ENCODE measurements at places on chromosomes 1 and 21.

- no peak for DNase-seq
Measured at GRCh38 chr1:93051961-93052360, 27.1 kb upstream of the MTF2 start.

DNA sequence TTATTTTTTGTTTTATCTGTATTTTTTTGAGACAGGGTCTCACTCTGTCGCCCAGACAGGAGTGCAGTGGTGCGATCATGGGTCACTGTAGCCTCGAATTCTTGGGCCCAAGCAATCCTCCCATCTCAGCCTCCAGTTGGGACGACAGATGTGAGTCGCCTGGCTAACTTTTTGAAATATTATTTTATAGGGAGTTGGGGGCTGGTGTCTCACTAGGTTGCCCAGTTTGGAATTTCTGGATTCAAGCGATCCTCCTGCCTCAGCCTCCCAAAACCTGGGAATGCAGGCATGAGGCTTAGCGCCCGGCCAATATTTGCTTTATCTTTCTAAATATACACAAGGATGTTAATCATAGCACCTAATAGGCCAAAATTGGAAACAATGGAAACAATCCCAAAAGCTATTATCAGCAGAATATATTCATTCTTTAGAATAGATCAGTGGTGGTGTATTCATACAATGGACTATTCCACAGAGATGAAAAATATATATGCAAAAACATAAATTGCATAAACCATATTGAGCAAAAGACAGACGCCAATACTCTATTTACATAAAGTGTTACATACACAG lies 55.9 kb downstream of the DAP3 start:
- DNase-seq: no peak

DNA sequence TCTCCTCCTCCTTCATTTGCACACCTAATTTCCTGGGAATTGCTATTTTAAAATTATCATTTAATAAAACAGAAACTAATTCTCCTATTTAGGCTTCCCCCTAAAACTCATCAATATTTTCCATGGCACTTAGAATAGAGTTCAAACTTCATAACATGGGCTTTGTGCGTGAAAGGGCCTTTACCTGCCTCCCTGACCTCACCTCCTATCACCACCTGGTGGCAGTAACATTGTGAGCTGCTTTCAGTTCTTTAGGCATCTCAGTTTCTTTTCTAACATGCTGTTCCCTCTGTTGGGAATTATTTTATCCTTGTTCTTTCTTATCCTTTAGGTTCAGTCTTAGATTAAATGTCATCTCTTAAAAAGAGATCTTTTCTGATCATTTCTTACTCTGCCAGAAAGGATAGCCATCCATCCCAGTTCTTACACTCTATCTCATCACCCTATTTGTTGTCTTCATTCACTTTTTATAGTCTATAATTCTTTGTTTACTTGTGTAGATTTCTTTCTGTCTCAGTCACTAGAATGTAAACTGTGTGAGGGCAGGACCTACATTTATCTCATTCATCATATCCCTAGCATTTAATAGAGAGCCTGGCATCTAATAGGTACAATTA lies 133.8 kb upstream of the KIAA1614 start:
- DNase-seq: no peak

- DNase-seq: no peak
Measured at GRCh38 chr1:173276922-173277800, 70.0 kb upstream of the TNFSF4 start.

GRCh38 chr1:52141513-52142219 lies at the start of gene ZFYVE9:
ZFYVE9 (plus strand) TSS chr1:52142089; CDS start chr1:52233207, 91,118 bp downstream.
- peak; percentile 74 for DNase-seq

DNA sequence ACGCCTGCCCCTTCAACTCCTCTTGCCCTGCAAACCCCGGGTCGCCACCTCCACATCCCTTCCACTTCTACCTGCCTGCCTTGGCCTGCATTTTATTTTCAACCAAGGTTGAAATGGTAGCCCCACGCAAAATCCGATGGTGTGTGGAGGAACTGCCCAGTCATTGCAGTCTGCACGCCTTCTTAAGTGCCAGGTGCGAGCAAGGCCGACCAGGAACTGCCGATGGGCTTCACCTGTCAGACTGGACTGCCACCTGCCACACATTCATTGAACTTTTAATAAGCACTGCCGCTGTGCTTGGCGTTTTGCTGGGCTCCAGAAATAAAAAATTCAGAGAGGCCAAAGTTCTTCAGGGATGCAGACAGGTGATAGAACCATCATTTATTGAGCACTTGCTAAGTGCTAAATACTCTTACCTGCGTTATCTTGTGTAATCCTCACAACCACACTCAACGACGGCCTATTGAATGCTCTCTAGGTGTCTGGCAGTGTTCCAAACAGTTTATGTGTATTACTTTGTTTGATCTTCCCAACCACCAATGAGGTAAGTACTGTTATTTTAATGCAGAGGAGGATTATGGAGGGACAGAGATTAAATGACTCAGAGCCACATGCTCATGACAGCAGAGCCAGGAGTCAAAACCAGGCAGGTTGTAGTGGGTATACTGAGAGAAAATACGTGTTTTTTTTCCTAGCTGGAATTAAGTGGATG lies 36.2 kb downstream of the CACHD1 start:
- DNase-seq: no peak

GRCh38 chr21:22764222-22764621 lies 1766.0 kb downstream of the NCAM2 start:
- no peak for DNase-seq

- DNase-seq: no peak
Measured at GRCh38 chr1:42730988-42731387, 9.0 kb downstream of the CLDN19 start.

DNA sequence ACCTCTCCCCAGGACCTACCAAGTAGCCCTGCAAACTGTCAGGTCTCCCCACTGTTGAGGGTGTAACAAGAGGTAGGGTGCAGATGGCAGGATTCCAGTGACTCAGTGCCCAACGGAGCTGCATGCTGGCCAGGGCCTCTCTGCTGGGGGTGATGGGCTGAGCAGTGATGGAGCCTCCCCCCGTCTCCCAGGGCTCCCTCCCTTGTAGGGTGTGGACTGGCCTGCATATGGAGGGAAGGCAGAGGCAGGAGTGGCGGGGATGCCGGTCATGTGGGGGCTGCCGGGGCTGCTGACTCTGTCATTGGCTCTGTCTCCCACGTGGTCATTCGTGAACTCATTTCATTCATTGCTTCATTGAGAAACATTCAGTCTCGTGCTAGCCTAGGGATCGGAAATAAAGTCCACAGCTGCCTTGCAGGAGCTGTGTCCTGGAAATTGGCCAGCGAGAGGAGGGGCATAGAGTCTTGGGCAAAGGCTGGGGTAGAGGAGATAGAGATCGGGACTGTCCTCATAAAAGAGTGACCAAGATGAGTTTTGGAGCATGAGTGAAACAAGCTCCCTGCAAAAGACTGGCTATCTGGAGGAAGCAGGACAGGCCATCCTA lies 22.9 kb upstream of the DISP3 start:
- DNase-seq: no peak

- DNase-seq: no peak
Measured at GRCh38 chr1:99170516-99170915, 93.8 kb upstream of the PLPPR4 start.

- no peak for DNase-seq
Measured at GRCh38 chr1:215872658-215873057, 305.6 kb downstream of the KCTD3 start.

- no peak for DNase-seq
Measured at GRCh38 chr1:207831517-207832327, 79.2 kb downstream of the CD34 start.

GRCh38 chr1:48572646-48573258 lies 100.7 kb upstream of the SPATA6 start:
- peak; percentile 69 for DNase-seq

DNA sequence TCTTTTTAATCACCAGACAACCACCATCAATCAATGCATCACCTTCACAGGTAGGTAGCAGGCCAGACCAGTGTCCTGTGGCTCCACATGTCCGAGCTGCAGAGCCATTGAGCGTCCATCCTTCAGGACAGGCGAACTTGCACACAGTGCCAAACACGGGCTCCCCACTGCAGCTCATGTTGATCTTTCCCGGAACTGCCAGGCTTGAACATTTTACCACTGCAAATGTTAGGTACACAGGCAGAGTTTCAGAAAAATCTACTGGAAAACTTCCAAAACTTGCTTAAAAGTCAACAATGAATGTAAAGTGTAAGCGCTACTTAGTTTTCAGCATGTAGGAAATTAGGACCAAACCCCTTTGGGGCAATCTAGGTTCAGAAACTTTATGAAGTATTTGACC lies 6.6 kb downstream of the SELE start:
- DNase-seq: no peak

DNA sequence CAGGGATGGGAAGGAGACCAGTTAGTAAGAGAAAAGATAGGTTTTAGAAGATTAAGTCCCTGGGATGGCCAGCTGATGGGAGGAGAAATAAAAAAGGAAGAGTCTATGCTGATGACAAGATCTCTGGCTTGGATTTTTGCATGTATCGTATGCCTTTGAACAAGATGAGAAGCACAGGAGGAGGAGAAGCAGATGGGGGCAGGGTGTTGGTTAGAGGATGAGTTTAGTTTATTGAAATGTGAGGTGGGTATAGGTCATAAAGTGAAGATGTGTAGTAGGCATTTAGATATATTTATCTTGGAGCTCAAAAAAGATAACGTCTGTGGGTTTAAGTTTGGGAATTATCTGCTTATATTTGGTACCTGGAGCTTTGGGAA lies 1.4 kb downstream of the TIPRL start:
- peak; percentile 8 for DNase-seq

GRCh38 chr1:42168391-42168670 lies 3.8 kb upstream of the GUCA2A start:
- DNase-seq: no peak

DNA sequence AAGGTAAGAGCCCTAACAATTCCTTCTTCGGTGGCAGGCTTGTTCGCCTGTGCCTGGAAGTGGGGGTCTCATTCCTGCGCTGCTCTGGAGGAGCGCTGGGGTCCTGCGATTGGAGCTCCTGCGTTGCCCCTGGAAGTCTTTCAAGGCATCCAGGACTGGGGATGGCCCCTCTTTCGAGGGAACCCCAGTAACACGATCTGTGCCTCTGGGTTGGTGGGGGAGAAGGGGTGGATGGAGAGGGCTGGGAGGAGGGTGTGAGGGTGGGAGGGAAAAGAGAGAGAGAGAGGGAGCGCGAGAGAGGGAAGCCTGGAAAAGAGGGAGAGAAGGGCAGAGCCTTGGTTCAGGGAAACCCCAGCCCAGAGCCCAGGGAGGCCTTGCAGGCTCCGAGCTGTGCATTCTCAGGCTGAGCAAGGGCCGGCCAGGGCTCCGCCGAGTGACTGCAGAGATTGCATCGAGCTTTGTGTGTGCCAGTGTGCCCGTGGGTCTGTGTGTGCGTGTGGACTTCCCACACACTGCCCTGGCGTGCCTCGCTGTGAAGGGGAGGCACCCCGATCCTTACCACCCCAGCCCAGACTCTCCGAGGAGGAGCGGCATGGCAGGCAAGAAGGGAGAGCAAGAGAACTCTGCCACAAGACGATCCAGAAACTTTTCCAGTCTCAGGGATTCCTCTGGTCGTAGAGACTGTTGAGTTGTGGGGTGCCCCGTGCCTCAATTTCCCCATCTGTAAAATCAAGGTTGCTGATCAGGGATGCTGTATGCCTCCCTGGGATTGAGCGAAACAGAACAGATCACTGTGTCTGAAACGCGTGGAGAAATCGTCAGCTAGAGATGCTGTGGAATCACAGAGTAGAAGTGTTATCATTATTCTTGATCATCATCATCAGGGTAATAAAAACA lies 619 bp downstream of the BCL9 start:
- DNase-seq: no peak

- DNase-seq: no peak
Measured at GRCh38 chr1:1797731-1798341, 19.6 kb upstream of the NADK start.

DNA sequence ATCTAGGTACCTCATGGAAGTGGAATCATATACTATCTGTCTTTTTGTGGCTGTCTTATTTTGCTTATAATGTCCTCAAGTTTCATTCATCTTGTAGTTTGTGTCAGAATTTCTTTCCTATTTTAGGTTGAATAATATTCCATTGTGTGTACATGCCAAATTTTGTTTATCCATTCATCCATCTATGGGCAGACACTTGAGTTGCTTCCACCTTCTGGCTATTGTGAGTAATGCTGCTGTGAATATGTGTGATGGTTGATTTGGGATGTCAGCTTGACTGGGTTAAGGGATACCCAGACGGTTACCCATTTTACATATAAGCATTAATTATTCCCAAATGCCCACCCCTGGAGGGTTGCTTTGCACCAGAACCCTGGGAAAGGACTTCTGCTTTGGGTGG lies 477.5 kb downstream of the PTPRU start:
- no peak for DNase-seq

DNA sequence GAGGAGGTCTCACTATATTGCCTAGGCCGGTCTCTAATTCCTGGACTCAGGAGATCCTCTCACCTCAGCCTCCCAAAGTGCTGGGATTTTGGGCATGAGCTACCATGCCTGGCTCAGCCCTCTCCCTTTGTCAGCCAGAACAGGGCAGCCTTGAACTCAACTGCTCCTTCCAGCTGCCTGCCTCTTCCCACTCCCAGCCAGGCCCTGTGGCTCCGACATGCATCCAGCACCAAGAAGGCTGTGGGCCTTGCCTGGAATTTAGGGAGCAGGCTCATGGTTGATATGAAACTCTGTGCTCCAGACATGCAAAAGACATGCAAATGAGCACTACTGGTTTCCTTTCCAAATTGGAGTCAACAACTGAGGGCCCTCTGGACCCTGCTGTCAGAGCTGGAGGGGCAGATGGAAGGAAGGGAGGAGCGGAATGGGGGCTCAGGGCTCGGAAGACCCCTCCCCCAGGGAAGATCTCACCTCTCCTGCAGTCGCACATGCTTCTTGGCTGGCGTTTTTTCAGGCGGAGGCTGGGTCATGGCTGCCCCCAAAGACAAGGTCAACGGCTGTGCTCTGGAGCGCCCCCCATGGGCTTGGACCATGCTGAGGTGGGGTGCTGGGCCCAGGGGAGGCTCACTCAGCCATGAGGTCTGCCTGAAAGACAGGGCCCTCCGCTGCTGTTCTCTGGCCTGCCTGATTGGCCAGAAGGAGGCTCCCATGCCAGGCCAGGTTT lies 1.4 kb downstream of the PTPN7 start:
- no peak for DNase-seq

DNA sequence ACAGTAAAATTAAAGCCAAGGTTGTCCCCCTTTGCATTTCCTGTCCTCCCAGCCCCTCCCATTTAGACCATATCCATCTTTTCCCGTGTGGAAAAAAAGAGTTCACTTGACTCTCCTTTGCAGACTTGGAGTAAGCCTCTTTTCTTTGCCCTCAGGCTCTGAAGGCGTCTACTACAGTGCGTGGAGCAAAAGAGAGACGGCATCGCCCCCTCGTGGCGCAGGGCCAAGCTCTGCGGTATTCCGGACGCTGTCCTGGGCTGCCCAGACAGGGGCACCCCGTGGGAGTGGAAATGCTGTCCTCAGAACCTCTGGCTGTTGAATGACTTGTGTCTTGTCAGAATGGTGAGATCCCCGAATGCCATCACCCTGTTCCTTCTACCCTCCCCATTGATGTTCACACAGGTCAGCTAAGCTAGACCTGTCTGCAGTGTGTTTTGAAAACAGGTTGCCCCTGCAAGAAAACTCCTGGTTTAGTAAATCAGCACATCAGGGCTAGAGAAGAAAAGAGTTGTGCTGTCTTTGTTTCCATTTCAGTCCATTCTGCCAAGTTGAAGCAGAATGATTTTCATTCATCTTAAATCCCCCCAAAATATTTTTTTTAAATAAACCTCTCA lies 12.3 kb upstream of the GJA8 start:
- no peak for DNase-seq

All from frontal cortex (tissue), 4 donors.